WTC11 (cell line): ENCODE measurements at places on chromosomes 3 and 15. TPM values are rescaled to one million over a fixed set of nuclear protein-coding genes. Genes with fewer than 3 reads are reported as not detected.

DNA sequence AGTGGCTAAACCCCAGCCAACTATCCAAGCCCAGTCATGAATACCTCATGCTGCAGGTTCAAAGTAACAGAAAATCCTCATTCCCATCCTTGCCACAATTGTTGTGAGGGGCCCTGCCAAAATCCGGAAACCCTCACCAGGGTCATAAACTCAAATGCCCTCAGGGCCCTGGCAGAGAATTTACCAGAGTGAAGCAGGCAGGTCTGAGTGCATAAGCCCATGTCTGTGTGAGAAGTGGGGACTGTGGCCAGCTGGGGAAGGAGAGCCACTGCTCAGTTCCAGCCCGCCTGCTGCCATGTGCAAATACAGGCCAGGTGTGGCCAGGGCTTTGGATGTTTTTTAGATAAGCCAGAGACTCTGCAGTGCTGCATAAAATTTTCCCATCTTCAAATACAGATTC lies 7.0 kb downstream of the CEP152 start:
- no peak for DNase-seq

GOLGA6L10 gene
- total RNA-seq, result 5.1 to 7.7 TPM (median 5.8 TPM) in 3 replicates

CHRD gene
- total RNA-seq, result 1.3 to 2.7 TPM (median 1.8 TPM) in 3 replicates

- DNase-seq, result peak; percentile 46
Observed at GRCh38 chr3:198079771-198080520, 119.9 kb downstream of the LMLN start.

GRCh38 chr15:96270581-96271172 lies 59.8 kb upstream of the NR2F2 start:
- DNase-seq, result no peak
